A549 treated with DMSO at 1 μM for 4 hours (cell line): ENCODE measurements at places on chromosomes 6 and 20. TPM values are rescaled to one million over a fixed set of nuclear protein-coding genes. Genes with fewer than 3 reads are reported as not detected.

Gene SLC17A3
- total RNA-seq = 0.80 to 1.4 TPM (median 0.93 TPM) in 5 replicates

Gene SLC17A1
- 0.06 TPM in 2 of 5 replicates, not detected in the others for total RNA-seq

Gene WFDC10B
- not detected in 5 replicates for total RNA-seq

Gene KCNQ2
- total RNA-seq = 0.47 to 0.86 TPM (median 0.75 TPM) in 5 replicates

Gene TFEB
- total RNA-seq = 4.3 to 6.1 TPM (median 5.5 TPM) in 5 replicates
